WTC11 (cell line): ENCODE measurements at places on chromosomes 11 and 22. TPM values are rescaled to one million over a fixed set of nuclear protein-coding genes. Genes with fewer than 3 reads are reported as not detected.

GRCh38 chr22:27564806-27565205 lies 236.8 kb downstream of the MN1 start:
- H3K27me3 ChIP-seq, result peaks cover 17% of the 10 kb centered on the region
- DNase-seq, result no peak
- no peaks in the 10 kb centered on the region for H3K36me3 ChIP-seq
- H3K27ac ChIP-seq, result no peak overlapping the region
- H3K4me3 ChIP-seq, result no peak overlapping the region
- H3K4me1 ChIP-seq, result no peaks in the 10 kb centered on the region

DNA sequence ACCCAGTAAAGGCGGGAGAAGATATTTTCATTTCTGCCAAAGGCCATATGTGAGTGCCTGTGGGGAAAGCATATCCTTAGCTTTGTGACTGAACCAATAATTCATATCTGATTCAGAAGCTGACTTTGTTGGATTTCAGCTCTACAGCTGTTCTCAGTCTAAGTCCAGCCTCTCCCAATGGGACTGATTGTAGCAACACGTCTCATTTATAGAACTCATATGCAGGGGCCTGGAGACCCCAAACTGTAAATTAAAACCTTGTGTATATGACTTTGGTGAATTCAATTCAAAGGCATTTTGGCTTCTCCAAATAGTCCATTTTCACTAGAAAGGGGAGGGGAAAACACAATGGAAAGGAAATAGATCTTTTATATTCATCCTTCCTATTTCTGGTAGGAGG lies 250.4 kb upstream of the SORL1-AS1 start:
- peaks cover 17% of the 10 kb centered on the region for H3K4me1 ChIP-seq
- H3K27me3 ChIP-seq, result peaks cover 3% of the 10 kb centered on the region; the same call in 1 of the 2 replicates
- no peak overlapping the region for H3K4me3 ChIP-seq
- H3K27ac ChIP-seq, result no peak overlapping the region
- DNase-seq, result no peak

DNA sequence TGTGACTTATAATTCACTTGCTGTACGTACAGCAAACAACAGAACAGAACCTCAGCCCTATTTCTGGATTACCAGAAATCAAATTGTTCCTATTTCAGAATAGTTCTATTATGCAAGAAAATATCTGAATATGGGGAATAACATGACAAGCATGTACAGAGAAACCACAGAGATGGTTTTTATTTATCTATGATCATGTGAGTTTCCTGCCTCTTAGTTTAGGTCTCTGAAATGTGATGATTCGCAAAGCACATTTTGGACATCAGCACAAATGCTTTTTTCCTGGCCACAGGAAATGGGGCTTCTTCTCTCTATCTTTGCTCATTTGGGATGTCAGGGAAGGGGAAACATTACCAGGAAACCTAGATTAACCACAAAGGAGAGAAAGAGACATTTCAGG lies 266.7 kb upstream of the CTSC start:
- no peak overlapping the region for H3K27ac ChIP-seq
- H3K4me3 ChIP-seq, result no peak overlapping the region
- no peaks in the 10 kb centered on the region for H3K4me1 ChIP-seq
- no peak for DNase-seq
- H3K36me3 ChIP-seq, result no peaks in the 10 kb centered on the region
- H3K27me3 ChIP-seq, result peaks cover 3% of the 10 kb centered on the region; the same call in 1 of the 2 replicates

DNA sequence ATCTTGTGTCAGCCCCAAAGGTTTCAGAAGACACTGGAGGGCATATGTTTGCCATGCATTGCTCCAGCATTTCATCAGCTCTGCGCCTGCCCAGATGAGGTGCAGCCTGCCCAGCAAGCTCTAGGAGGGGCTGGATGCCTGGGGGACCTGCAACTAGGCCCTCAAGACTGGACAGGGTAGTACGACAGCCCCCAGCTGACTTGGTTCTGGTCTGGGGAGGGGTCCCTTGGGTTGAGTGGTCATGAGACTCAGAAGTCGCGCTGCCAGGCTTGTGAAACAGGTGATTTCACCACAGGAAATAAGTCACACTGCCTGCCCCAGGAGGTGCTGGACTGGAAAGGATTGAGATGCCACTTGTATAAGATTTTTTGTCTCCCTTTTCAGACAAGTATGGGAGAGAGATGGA lies 23.4 kb downstream of the TPBGL start:
- H3K27me3 ChIP-seq, result peaks cover 17% of the 10 kb centered on the region
- H3K36me3 ChIP-seq, result peaks cover 15% of the 10 kb centered on the region
- H3K27ac ChIP-seq, result no peak overlapping the region
- DNase-seq, result no peak
- no peak overlapping the region for H3K4me3 ChIP-seq

GRCh38 chr11:2264366-2265053 lies 5.9 kb downstream of the ASCL2 start:
- H3K36me3 ChIP-seq, result no peaks in the 10 kb centered on the region
- H3K27me3 ChIP-seq, result peaks cover 42% of the 10 kb centered on the region
- H3K27ac ChIP-seq, result no peak overlapping the region
- DNase-seq, result no peak

GRCh38 chr11:33158596-33159275 lies 2.5 kb downstream of the CSTF3 start:
- no peak for DNase-seq
- H3K27ac ChIP-seq, result peak overlapping the region; percentile 59
- H3K27me3 ChIP-seq, result no peaks in the 10 kb centered on the region
- peak overlapping the region; percentile 100 for H3K4me3 ChIP-seq
- peaks cover 34% of the 10 kb centered on the region for H3K36me3 ChIP-seq

DNA sequence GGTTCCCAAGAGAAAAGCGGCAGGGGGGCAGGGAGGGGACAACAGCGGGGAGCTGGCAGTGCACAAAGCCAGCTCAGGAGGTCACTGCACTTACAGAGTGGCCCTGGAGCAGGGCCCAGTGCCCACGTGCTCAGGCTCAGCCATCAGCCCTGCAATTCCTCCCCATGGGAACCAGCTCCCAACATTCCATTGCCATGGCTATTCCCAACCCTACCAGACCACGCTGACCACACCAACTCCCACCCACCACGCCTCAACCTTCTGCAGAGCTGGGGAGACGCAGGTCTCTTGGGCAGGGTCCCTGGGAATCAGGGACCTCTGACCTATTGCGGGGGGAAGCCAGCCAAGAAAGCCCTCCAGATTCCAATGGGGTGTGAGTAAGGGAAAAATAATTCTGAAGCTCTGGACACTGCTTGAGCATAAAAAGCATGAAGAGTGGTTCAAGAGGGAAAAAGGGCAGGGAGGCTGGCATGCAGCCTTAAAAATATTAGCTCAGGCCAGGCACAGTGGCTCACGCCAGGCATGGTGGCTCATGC lies 38.3 kb upstream of the TFIP11 start:
- peak overlapping the region; percentile 84 for H3K27ac ChIP-seq
- H3K36me3 ChIP-seq, result peaks cover 7% of the 10 kb centered on the region; the same call in 1 of the 2 replicates
- H3K27me3 ChIP-seq, result no peaks in the 10 kb centered on the region; the same call in 1 of the 2 replicates
- H3K4me3 ChIP-seq, result no peak overlapping the region

DNA sequence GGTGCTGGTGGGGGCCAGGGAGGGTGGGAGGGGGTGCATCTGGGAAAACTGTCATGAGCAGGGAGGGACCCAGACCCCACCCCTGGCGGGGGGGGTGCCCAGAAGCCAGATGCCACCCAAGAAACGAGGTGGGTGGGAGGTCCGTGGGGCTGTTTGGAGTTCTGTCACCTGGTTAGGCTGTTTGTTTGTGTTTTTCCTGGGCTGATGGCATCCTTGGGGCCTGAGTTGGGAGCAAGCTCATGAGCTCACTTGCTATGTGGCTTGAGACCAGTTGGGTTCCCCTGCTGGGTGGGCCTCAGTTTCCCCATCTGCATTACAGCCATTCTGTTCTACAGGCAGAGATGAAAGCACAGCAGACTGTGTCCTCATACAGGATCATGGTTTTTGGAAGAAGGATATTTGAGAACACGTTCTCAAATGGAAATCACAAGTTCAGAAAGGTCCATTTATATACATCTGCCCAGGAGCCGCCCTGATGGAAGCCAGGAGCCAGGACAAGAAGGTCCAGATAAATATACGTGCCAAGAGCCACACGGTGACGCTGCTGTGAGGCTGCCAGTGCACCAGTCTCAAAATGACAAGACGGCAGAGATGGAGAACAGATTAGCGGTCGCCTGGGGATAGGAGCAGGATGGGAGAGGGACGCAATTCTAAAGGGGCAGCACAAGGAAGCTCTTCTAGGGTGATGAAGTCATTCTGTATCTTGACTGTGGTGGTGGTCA lies 312.9 kb downstream of the MN1 start:
- DNase-seq, result no peak
- H3K4me1 ChIP-seq, result peaks cover 4% of the 10 kb centered on the region; the same call in 1 of the 2 replicates
- H3K27ac ChIP-seq, result no peak overlapping the region
- H3K36me3 ChIP-seq, result 0 out of 2 replicates have a peak, but pooled peaks cover 14% of the 10 kb centered on the region
- peaks cover 7% of the 10 kb centered on the region; the same call in 1 of the 2 replicates for H3K27me3 ChIP-seq

GRCh38 chr22:49726701-49727101 lies 101.0 kb downstream of the BRD1 start:
- no peaks in the 10 kb centered on the region for H3K36me3 ChIP-seq
- no peak overlapping the region for H3K4me3 ChIP-seq
- no peak for DNase-seq
- peaks cover 32% of the 10 kb centered on the region for H3K27me3 ChIP-seq

GRCh38 chr11:75509020-75509720 lies 16.6 kb downstream of the GDPD5 start:
- H3K4me3 ChIP-seq, result no peak overlapping the region
- no peaks in the 10 kb centered on the region for H3K36me3 ChIP-seq
- no peaks in the 10 kb centered on the region for H3K4me1 ChIP-seq
- DNase-seq, result no peak

DNA sequence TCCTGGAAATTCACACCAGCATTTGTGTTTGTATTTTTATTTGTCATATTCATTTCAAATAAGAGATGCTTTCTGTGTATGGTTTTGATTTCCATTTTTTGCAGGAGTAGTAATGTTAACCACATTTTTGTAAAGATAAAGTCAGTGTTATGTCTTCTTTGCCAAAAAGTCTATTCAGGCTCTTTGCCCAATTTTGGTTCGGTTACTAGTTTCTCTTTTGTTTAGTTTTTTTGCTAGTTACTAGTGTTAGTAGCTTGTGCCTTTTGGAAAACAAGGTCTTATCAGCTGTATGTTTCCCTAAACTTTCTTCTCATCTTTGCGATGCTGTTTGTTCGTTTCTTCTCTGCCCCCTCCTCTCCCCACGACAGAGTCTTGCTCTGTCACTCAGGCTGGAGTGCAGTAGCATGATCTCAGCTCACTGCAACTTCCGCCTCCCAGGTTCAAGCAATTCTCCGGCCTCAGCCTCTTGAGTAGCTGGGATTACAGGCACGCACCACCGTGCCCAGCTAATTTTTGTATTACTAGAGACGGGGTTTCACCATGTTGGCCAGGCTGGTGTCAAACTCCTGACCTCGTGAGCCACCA lies 112.3 kb upstream of the GRK3 start:
- H3K27ac ChIP-seq, result no peak overlapping the region
- peaks cover 8% of the 10 kb centered on the region for H3K4me1 ChIP-seq
- no peak overlapping the region for H3K4me3 ChIP-seq
- H3K27me3 ChIP-seq, result no peaks in the 10 kb centered on the region
- H3K36me3 ChIP-seq, result peaks cover 10% of the 10 kb centered on the region

DNA sequence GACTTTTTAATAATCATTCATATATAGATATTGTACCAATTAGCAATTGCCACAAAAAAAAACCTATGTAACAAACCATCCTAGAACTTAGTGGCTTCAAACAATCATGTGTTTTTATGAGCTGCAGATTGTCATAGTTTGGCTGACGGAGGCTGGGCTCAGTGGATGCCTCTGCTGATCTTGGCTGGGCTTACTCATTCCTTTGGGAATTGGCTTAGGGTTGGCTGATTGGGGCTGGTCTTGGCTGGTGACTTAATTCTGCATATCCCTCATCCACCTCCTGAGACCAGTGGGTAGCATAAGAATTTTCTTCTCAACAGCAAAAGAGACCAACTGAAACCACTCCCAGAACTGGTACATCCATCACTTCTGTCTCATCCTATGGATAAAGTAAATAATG lies 57.9 kb upstream of the PHF21B start:
- H3K36me3 ChIP-seq, result peaks cover 9% of the 10 kb centered on the region
- H3K4me3 ChIP-seq, result no peak overlapping the region
- peaks cover 22% of the 10 kb centered on the region for H3K4me1 ChIP-seq
- DNase-seq, result no peak

DNA sequence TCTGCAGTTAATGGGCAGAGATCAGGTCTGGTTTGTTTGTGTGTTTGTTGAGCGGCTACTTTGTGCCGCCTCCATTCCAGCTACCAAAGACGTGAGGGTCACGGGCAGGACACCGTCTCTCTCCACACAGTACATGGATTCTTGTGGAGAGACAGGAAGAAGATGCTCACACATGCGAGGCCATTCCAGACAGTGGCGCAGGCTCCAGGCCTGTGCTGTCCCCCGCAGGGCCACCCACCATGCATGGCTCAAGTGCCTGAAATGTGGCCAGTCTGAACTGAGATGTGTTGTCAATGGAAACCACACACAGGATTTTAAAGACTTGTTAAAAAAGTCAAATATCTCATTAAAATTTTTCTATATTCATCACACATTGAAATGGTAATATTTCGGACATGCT lies 848.3 kb downstream of the TBC1D22A start:
- no peaks in the 10 kb centered on the region for H3K36me3 ChIP-seq
- 0 out of 2 replicates have a peak, but pooled peaks cover 3% of the 10 kb centered on the region for H3K27me3 ChIP-seq
- DNase-seq, result no peak

DNA sequence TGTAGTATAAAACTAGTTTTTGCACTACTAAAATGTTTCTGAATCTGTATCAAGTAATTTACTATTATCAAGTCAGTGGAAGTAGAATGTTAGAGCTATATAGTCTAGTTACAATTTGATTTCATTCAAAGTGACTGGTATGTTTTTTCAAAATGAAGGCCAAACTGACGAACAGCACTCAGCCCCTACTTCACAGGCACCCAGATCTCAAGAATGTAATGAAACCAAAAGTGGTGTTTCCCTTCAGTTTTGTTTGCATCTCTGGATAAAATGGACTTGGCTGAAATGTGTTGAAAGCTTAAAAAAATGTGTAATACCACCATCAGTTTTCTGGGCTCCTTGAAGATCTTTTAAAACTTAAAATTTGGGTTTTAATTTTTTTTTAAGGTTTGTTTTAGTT lies 46.4 kb downstream of the QSER1 start:
- H3K27ac ChIP-seq, result peak overlapping the region; percentile 79; the same call in 1 of the 2 replicates
- H3K27me3 ChIP-seq, result no peaks in the 10 kb centered on the region
- no peak for DNase-seq
- H3K4me1 ChIP-seq, result peaks cover 20% of the 10 kb centered on the region

DNA sequence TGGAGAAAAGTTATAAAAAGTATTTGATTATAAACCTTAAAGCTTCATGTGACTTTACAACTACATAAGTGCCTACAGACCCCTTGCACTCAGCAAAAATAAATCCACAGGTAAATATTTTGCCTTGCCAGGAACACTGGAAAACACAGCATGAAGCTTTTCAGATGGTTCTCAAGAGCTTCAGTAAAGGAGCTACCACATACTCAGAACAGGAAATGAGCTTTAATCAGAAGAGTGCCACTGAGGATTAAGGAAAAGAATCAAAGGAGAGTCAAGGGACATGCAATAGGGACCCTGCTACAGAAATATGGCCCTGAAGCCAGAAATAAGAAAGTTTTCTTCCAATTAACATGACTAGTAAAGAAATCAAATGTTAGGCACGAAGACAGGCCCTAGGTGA lies 1.2 kb downstream of the CASP1 start:
- H3K36me3 ChIP-seq, result 0 out of 2 replicates have a peak, but pooled peaks cover 5% of the 10 kb centered on the region
- DNase-seq, result no peak
- no peak overlapping the region for H3K27ac ChIP-seq
- H3K27me3 ChIP-seq, result no peaks in the 10 kb centered on the region
- H3K4me3 ChIP-seq, result no peak overlapping the region

The PICK1 gene
- 28.1 to 33.4 TPM (median 28.2 TPM) in 3 replicates for total RNA-seq

The NUP50 gene
- total RNA-seq, result 98.6 to 131 TPM (median 106 TPM) in 3 replicates

The YPEL1 gene
- 7.7 to 17.7 TPM (median 15.5 TPM) in 3 replicates for total RNA-seq

The SMC1B gene
- 0.07 to 0.18 TPM (median 0.11 TPM) in 3 replicates for total RNA-seq

The RAG1 gene
- 0.55 to 0.90 TPM (median 0.82 TPM) in 3 replicates for total RNA-seq
